ENCODE measurements at places on chromosomes 3 and 15. TPM values are rescaled to one million over a fixed set of nuclear protein-coding genes. Genes with fewer than 3 reads are reported as not detected.

Gene ZBTB47
- 90.5 TPM for total RNA-seq

Gene ROBO1
- 6.0 TPM for total RNA-seq

Gene RASGRP1
- 0.42 TPM for total RNA-seq

DNA sequence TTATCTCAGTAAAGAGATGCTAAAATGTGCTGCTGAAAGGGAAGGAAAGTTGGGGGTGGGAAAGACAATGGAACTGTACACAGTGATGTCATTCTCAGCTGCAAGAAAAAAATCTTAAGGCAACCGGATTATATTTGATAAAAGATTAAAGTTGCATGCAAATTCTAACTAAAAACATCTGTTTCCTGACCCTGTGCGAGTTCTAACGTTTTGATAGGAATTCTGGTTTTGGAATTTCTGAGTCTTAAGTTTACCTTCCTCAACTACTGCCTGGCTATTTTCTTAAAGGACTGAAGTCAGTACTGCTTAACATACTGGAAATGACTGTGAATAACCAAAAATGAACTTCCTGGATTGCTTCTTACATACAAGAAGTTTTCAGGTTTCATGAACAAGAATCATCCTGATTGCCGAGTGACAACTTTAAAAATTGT, 115.5 kb downstream of the SLC25A26 start:
- no peak for DNase-seq

DNA sequence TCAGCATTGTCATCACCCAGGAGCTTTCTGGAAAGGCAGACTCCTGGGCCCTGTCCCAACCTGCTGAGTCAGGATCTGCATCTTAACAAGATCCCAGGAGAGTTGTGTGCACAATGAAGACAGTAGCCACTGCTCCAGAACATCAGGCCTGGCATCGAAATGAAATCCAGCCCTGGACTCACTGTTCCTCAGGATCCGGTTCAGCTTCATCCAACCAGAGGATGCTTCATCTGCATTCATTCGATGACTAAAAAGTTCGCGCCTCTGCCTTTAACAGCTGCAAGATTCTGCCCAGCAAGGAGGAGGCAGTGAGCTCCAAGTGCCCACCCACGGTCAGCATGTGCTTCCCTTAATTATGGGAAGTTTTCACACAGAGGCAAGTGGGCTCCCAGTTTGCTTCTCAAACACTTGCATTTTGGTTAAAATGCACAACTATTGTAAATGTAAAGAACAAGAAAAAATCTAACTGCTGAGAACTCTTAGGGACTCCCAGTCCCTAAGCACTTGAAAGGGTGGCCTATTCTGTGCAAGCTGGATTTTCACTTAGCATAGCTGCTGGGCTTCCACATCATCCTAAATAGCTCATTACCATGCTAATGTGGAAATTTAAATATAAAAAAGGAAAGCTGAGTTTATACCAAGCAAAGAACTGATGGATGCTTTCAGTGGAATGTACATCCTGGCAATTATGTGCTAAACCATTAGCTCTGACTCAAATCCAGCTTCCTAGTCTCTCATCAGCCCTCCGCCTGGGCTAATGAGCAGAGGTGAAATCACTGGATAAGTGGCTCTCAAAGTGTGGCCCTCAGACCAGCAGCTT, 25.5 kb upstream of the ESYT3 start:
- no peak for DNase-seq
